ENCODE measurements at places on chromosomes 2 and 18.

GRCh38 chr2:15761056-15761455 is 169.4 kb downstream of the DDX1 start:
- DNase-seq, result no peak

DNA sequence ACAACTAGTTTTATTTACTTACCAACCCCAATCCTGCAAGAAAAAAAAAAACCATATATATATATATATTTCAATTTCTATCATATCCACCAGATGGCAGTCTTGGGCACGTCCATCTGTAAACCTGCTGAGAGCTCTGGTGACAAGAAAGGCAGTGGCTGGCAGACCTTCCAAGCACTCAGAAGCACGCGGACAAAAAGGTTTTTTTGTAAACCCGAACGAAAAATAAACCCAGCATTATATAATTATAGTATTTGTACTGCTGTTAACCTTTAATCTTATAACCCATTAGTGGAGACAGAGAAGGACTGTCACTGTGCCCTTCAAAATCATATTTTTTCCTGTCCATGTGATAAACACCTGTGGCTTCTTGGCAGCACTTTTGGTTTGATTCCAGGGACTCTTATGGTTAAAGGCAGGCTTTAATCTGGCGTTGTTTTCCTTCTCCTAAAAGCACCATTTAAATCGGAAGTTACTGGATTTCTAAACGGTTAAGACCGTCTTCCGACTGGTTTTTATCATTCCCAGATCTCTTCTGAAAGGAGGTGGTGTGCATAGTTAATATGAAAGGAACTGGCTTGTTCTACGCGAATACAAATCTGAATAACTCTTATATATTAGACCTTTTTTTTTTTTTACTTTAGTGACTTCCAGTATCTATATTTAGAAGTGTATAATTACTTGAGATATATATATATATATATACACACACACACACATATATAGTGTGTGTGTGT is 31.0 kb upstream of the SLC3A1 start:
- DNase-seq, result peak; percentile 47

DNA sequence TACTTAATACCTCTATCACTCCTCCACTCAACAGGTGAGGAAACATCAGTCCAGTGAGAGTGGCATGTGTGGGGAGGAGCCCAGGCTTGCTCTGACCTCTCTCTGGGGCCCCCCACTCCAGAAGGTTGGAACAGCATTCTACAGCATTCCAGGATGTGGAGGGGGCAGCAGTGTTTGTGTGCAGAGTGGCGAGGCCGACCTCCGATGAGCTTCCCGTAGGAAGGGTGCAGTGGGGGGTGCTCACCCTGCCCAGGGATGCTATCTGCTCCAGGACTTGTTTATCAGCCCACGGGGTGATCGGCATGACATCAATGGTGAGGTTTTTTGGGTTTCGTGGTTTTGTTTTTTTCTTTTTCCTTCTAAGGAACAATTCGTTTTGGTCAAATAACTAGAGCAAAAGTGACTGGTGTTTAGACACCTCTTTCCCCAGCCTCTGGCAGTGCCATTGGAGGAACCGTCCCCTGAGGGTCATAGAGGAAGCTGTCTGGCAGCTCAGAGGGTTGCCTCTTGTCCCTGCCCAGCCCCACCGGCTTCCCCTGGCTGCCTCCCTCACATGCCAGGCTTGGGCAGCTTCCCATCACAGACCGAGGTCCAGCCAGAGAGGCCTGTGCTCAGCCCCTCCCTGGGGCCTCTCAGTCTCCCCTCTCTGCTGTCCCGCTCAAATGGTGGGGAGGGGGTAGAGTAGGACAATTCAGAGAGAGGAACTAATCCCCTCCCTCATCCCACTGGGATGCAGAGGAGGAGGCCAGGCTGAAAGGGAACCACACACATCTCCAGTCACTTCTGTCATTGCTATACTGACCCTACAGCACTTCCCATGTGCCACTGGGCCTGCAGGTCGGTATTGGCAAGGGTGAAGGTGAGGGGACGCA is 96.5 kb downstream of the ZFP36L2 start:
- DNase-seq, result peak; percentile 43

GRCh38 chr2:112836695-112837117 is at the start of gene IL1B:
Gene IL1B (minus strand): TSS chr2:112836779. CDS start chr2:112836229, 550 bp downstream.
- no peak for DNase-seq

- DNase-seq, result no peak
Observed at GRCh38 chr2:12762337-12762736, 45.6 kb downstream of the TRIB2 start.

Data from effector memory CD8-positive, alpha-beta T cell (primary cell).